Breast epithelium (tissue), 4 donors: ENCODE measurements at places on chromosomes 5 and 9.

DNA sequence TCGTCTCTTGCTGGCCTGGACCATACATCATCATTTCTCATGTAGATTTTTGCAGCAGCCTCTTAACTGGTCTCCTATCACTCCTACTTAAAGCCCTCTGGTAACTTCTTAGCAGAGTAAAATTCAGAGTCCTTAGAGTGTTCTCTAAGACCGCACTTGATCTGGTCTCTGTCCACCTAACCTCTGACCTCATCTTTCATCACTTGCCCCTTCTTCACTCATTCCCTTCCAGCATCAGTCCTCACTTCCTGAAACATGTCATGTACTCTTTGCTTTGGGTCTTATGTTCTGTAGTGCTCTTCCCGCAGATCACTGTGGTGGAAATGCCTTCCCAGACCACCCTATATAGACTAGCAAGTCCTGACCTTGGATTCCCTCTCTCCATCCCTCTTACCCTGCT is 9.8 kb downstream of the LARP1 start:
- DNase-seq = no peak

DNA sequence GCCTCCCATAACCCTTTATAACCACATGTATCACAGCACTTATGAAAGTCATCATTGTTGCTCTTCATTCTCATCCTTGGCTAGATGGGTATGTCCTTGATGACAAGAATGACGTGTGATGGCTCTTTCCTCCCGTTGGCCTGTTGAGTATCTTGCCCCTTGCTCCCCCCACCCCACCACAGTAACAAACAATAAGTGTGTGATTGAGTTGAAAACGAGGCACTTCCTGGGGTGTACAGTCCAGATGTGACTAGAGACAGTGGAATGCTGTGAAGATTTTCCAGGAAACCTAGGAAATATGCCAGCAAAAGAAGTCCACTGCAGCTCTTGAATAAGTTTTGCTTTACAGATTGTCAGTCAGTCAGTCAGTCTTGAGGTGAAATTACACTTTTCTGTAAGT is 262.5 kb downstream of the ELAVL2 start:
- DNase-seq = no peak

GRCh38 chr5:175815126-175815913 is 56.1 kb upstream of the CPLX2 start:
- DNase-seq = no peak

- DNase-seq = no peak
These were observed 274.5 kb downstream of the MAST4 start for GRCh38 chr5:66870708-66871107.

- no peak for DNase-seq
These were observed 205.7 kb upstream of the RIOK2 start for GRCh38 chr5:97388794-97389193.

DNA sequence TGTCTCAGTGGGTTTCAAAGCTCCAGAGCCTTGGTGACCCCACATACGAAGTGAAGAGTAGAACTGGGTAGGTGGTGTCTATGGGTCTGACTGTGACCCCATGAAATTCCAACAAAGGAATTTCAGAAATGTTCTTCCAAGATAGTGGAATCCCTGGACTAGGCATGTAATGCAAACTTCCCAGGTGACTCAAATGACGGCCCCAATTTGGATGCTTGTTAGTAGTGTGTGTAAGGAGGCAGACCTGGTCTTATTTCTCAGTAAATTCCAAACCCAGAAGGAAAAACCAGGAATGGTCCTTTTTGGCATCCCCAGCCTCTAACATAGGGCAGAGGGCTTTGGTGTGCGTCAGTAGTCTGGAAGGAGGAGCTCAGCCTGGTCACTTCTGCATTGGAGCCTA is 43.6 kb upstream of the ABCA1 start:
- no peak for DNase-seq
